ENCODE measurements at places on chromosomes 3 and 15.

DNA sequence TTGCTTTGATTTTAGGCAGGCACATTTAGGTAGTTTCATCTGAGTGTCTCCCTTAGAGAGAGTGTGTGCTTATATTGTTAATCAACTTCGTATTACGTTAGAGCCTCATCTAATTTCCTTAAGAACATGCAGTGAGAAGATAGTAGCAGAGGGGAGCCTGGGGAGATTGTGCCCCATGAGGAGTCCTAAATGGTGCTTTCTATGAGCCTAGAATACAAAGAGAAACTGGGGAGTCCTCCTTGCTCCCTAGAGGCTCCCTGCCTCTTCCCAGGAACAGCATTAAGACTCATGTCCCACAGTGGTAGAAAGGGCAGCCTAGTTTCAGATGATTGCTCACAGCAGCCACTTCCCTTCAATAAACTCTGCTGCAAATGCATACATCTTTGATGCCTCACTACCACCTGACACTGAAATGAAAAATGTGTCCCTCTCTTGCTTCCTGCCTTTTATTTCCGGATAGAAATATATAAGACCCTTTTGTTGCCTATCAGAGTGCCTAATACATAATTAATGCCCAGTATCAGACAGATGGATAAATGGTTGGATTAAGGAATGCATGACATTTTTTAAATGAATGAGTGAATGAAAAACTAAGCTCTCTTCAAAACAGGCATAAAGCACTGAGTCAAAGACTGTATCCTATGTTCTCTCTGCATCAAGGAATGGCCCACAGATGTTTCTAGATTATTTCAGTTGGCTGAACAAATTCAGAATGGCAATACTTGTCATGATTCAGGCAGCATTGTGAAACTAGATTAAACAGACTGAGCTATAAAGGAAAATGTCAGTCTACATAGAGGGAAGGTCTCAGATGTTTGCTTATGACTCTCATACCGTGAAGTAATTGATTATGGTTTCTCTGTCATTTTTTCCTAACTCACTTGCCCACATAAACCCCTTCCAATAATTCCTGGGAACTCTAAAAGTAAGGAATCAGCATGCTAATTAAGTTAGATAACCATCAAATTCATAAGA lies 362.1 kb downstream of the LRRC3B start:
- H3K27ac ChIP-seq, result no peak overlapping the region
- no peaks in the 10 kb centered on the region for H3K4me1 ChIP-seq
- no peaks in the 10 kb centered on the region for H3K27me3 ChIP-seq
- no peaks in the 10 kb centered on the region for H3K36me3 ChIP-seq
- no peak for DNase-seq

DNA sequence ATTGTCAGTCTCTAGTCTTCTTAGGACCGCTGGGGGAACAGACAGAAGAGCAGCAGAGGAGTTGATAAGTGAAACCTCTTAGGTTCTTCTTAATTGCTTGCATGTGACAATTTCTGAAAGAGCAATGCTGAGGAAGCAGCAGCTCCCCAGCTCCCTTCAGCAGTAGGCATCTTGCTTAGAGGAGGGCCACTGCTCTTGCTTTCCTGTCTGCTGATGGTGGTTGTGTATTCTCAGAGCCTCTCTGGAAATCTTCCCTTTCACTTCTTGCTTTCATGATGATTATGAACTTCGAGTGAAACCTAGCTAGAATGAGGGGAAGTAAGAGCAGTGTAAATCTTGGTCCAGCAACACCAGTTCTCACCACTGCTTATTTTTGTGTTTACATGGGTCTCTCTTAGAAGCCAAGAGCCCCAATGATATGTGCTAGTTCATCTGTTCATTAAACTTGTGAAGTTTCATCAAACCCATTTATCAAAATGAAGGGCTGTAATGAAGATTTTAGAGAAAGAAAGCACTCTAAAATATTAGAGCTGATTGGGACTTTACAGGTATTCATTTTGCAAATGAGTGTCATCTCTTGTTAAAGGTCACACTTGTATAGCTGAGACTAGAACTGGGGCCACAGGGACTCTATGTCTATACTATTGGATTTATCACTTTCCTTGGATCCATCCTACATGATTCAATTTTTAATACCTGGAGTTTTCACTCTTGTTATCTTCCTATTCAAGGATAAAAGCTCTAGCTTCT lies 246.7 kb downstream of the LPP start:
- no peaks in the 10 kb centered on the region for H3K27me3 ChIP-seq
- no peak for DNase-seq
- H3K4me1 ChIP-seq, result peaks cover 45% of the 10 kb centered on the region
- no peak overlapping the region for H3K27ac ChIP-seq
- H3K4me3 ChIP-seq, result no peak overlapping the region
- H3K36me3 ChIP-seq, result no peaks in the 10 kb centered on the region

DNA sequence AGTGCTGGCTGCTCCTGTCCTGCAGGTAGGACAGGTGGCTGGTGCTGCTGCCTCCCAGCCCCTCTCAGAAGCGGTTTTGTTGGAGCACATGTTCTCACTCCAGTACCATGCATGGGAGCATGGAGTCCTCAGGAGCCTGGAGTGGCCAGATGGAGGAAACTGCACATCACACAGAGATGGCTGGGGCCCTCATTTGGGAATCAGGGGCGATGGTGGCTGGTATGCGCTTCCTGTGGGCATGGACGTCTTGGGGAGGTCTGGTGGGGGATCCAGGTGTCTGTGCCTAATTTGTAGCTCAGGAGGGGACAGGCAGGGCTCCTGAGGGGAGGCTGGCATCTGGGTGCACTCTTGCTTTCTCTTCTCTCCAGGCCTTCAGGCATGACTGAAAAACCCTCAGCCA lies 168.2 kb downstream of the KLF13 start:
- no peak overlapping the region for H3K27ac ChIP-seq
- DNase-seq, result no peak
- no peak overlapping the region for H3K4me3 ChIP-seq

DNA sequence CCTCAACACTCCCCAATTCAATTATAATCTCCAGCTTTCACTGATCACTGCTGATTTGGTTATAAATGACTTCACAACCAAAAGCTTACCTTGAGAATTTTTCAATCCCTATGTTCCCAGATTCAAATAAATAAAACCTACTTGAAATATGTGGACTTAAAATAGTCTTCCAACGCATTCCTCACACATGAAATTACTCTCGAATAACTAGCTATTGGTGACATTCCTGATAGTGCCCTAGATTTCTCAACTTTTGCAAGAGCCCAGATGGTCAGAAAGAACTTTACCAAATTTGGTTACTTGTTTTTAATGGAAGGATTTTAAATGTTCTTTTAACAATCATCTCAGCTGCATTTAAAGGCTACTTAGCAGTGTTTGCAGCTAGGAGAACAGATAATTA lies 605.5 kb downstream of the FHIT start:
- DNase-seq, result no peak
- no peaks in the 10 kb centered on the region for H3K27me3 ChIP-seq
- H3K4me3 ChIP-seq, result peak overlapping the region; percentile 21
- no peaks in the 10 kb centered on the region for H3K36me3 ChIP-seq
- peak overlapping the region; percentile 67 for H3K27ac ChIP-seq

- no peak for DNase-seq
- no peaks in the 10 kb centered on the region for H3K36me3 ChIP-seq
- no peak overlapping the region for H3K27ac ChIP-seq
- H3K4me1 ChIP-seq, result no peaks in the 10 kb centered on the region
- no peaks in the 10 kb centered on the region for H3K27me3 ChIP-seq
Measured at GRCh38 chr3:189563853-189564563, 67.2 kb upstream of the TP63 start.

GRCh38 chr3:122013448-122013925 lies 8.6 kb downstream of the ILDR1 start:
- no peaks in the 10 kb centered on the region for H3K4me1 ChIP-seq
- no peak for DNase-seq
- H3K4me3 ChIP-seq, result no peak overlapping the region

- H3K36me3 ChIP-seq, result no peaks in the 10 kb centered on the region
- H3K4me1 ChIP-seq, result peaks cover 16% of the 10 kb centered on the region
- no peak for DNase-seq
- peak overlapping the region; percentile 20 for H3K4me3 ChIP-seq
- H3K27me3 ChIP-seq, result no peaks in the 10 kb centered on the region
Measured at GRCh38 chr3:24661175-24661584, 166.5 kb upstream of the THRB start.

DNA sequence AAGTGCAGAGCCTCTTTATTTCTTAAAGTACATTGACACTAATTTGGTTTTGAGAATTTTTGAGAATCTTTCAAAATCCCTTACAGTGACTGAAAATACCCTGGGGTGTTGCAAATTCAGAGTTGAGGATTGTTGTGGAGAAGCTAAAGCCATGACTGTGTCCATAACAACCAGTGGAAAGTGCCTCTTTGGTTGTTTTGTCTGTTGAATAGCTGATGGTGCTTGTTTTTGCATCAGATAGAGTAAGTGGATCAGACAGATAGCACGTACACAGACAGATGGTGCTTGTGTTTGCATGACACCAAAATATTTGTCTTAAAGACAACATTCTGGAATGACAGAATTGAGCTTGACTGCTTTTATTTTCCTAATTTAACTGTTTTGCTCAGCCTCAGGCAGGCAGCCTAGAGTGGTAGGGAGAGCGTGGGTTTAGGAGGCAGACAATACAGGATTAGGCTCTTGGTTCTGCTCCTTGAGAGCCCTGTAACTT lies 265.0 kb downstream of the IL20RB start:
- no peak for DNase-seq
- no peak overlapping the region for H3K27ac ChIP-seq
- no peaks in the 10 kb centered on the region for H3K4me1 ChIP-seq
- H3K27me3 ChIP-seq, result no peaks in the 10 kb centered on the region

DNA sequence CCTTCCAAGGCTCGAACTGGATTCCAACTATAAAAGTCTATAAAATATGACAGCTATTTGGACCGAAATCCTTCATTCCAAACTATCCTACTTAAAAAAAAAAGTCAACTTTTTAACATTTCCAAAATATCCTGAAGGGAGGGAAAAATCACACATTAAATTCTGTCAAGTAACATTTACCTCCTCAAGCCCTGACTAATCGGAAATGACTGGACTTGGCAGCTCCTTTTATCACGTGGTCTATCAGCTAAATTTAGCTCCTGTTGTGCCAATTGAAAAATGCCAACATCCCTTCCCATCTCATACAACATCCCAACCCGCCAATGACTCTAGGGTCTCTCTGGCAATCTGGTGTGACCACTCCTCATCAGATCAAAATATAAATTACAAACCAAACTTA lies 297.9 kb downstream of the FHIT start:
- no peak overlapping the region for H3K4me3 ChIP-seq
- no peaks in the 10 kb centered on the region for H3K27me3 ChIP-seq
- no peak overlapping the region for H3K27ac ChIP-seq

- no peak overlapping the region for H3K27ac ChIP-seq
- no peak for DNase-seq
- H3K4me3 ChIP-seq, result no peak overlapping the region
- H3K36me3 ChIP-seq, result peaks cover 47% of the 10 kb centered on the region
- no peaks in the 10 kb centered on the region for H3K4me1 ChIP-seq
Measured at GRCh38 chr15:59155431-59155830, 50.5 kb downstream of the CCNB2 start.

DNA sequence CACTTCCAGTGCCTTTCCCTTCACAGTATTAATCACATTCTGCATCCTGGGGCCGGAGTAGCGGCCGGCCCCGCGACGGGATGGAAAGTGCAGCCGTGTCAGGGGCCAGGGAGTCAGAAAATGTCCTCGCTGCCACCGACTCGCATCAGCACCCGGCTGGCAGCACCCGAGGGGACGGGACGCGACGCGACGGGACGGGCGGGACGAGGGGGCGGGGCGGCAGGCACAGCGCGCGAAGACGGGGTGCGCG lies 353 bp downstream of the ATG3 start:
- peak overlapping the region; percentile 96 for H3K27ac ChIP-seq
- peaks cover 42% of the 10 kb centered on the region for H3K4me1 ChIP-seq
- DNase-seq, result no peak
- peak overlapping the region; percentile 96 for H3K4me3 ChIP-seq
- H3K36me3 ChIP-seq, result peaks cover 4% of the 10 kb centered on the region

DNA sequence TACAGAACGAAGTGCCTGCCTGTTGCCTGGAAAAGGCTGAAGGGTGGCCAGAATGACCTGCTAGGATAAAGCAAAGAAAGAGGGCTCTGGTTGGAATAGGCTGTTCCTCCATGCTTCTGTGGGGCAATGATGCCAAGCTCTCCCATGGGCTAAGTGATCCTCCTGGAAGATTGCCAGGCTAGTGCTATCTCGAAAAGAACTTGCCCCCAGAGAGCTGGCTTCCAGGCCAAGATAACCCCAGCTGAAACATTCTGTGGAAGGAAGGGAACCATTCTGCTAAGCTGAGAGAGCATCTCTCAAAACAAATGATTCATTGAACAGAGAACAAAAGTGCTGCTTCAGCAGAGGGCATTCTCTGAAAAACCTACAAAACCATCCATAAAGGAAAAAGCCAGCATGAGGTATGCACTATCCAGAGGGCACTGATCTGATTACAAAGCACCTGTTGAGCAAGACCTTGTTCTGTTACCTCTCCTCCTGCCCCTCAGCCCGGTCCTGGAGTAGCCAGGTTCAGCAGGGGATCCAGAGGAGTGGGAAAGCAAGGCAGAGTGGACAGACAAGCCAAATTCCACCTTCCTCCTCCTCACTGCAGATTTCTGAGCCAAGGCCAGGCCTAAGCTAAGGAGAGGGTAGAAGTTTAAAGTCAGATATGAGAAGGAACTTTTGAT lies 31.9 kb upstream of the SPRED1 start:
- H3K36me3 ChIP-seq, result no peaks in the 10 kb centered on the region
- H3K4me3 ChIP-seq, result no peak overlapping the region
- H3K27me3 ChIP-seq, result no peaks in the 10 kb centered on the region
- H3K4me1 ChIP-seq, result peaks cover 4% of the 10 kb centered on the region
- no peak overlapping the region for H3K27ac ChIP-seq

DNA sequence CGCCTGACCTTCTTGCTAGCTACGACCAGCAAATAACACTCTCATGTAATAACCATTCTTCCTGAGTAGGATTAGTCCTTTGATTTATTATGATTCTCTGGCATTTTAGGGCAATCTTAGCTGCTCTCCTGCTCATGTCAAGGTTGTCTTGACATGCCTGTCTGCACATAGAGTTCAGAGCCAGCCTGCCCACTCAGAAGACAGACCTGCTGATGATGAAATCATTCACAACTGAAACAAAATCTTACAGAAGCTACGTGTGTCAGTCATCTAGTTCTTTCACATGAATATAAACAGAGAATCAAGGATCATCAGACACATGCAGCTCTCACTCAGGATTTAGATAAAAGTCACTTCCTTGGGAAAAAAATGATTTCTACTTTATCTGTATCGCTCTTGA lies 173.6 kb upstream of the LYSMD4 start:
- H3K27ac ChIP-seq, result no peak overlapping the region
- no peak overlapping the region for H3K4me3 ChIP-seq
- DNase-seq, result no peak
- H3K4me1 ChIP-seq, result no peaks in the 10 kb centered on the region
- H3K36me3 ChIP-seq, result no peaks in the 10 kb centered on the region

GRCh38 chr3:168952551-168952950 lies 711.0 kb downstream of the MECOM start:
- no peaks in the 10 kb centered on the region for H3K4me1 ChIP-seq
- DNase-seq, result no peak
- H3K36me3 ChIP-seq, result no peaks in the 10 kb centered on the region
- peak overlapping the region; percentile 51 for H3K4me3 ChIP-seq
- no peaks in the 10 kb centered on the region for H3K27me3 ChIP-seq

GRCh38 chr15:55494931-55495330 lies 13.1 kb downstream of the DNAAF4 start:
- no peak overlapping the region for H3K4me3 ChIP-seq
- no peak for DNase-seq
- no peak overlapping the region for H3K27ac ChIP-seq
- H3K27me3 ChIP-seq, result no peaks in the 10 kb centered on the region

Data from thoracic aorta (tissue), 2 donors.